ENCODE measurements at places on chromosomes 6 and 20.
A peak's percentile ranks its signal among the peaks of the same experiment; 100 is the strongest.

- H3K27ac ChIP-seq: no peak overlapping the region
- DNase-seq: no peak
- H3K4me1 ChIP-seq: no peaks in the 10 kb centered on the region
- no peaks in the 10 kb centered on the region for H3K36me3 ChIP-seq
- H3K27me3 ChIP-seq: peaks cover 15% of the 10 kb centered on the region
- H3K4me3 ChIP-seq: no peak overlapping the region
These were observed 27.9 kb downstream of the PLEKHG1 start for GRCh38 chr6:150627585-150628025.

DNA sequence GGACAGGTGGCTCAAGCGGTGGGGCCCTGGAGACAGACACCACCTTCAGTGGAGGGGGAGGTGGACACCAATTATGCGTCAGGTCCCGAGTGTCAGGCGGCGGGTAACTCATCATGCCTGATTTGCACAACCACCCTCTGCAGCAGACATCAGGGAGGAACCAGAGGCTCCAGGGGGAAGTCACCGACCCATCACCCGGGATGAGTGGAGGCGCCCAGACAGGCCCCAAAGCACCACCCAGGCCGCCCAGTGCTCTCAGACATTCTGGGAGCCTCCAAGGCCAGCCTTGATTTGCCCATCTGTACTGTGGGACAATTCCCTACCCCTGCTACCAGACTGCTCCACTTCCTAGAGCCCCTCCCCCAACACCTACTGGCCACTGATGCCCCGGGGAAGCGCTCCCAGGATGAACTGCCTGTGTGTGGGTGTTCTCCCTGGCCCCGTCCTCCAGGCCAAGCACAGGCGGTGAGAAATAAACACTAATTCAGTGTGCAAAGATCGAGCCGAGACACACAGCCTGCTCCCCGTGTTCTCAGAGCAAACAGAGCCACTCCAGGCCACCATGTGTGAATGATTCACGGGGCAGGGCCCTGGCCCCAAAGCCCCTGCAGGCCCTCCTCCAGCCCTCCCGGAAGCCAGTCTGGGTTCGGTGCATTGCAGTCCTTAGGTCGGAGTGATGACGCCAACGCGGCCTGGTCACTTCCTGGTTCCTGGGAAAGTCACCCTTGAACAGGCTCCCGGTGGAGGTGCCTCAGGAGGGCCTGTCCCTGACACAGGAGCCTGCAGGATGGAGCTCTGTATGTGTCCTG lies 107.2 kb downstream of the ASXL1 start:
- DNase-seq: peak; percentile 97
- H3K36me3 ChIP-seq: no peaks in the 10 kb centered on the region
- H3K27ac ChIP-seq: peak overlapping the region; percentile 86
- no peaks in the 10 kb centered on the region for H3K27me3 ChIP-seq
- H3K4me3 ChIP-seq: peak overlapping the region; percentile 10

GRCh38 chr6:147839708-147840610 lies 331.5 kb downstream of the SAMD5 start:
- DNase-seq: no peak
- H3K36me3 ChIP-seq: no peaks in the 10 kb centered on the region
- H3K4me3 ChIP-seq: no peak overlapping the region
- no peaks in the 10 kb centered on the region for H3K4me1 ChIP-seq
- no peak overlapping the region for H3K27ac ChIP-seq
- no peaks in the 10 kb centered on the region for H3K27me3 ChIP-seq

GRCh38 chr6:133855991-133856370 lies 32.9 kb upstream of the TCF21 start:
- H3K4me3 ChIP-seq: no peak overlapping the region
- peaks cover 7% of the 10 kb centered on the region for H3K4me1 ChIP-seq
- H3K27me3 ChIP-seq: peaks cover 65% of the 10 kb centered on the region

DNA sequence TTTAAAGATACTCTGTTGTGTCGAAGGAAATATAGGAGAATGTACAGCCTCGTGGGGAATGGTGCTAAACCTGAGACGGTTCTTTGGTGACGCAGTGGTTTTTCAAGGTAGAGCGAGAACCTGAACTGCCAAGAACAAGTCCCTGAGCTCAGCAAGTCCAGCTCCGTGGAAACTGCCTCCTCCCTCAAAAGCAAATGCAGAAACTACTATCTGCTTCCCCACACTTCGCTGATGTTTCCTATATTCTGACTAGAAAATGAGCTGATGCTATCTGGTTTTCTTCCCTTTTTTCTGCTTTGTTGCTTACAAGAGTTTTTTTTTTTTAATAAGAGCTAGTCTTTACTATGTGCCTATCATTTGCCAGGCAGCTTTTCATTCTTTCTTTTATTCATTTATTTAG lies 85.3 kb upstream of the LY86 start:
- no peak for DNase-seq
- no peak overlapping the region for H3K4me3 ChIP-seq
- no peak overlapping the region for H3K27ac ChIP-seq
- no peaks in the 10 kb centered on the region for H3K36me3 ChIP-seq
- no peaks in the 10 kb centered on the region for H3K4me1 ChIP-seq
- no peaks in the 10 kb centered on the region for H3K27me3 ChIP-seq

GRCh38 chr6:117448732-117449485 lies 23.2 kb upstream of the ROS1 start:
- no peaks in the 10 kb centered on the region for H3K36me3 ChIP-seq
- peaks cover 65% of the 10 kb centered on the region for H3K4me1 ChIP-seq
- DNase-seq: no peak
